ENCODE measurements at places on chromosomes 4 and X.

GRCh38 chr4:4560642-4561041 lies 18.8 kb upstream of the STX18 start:
- DNase-seq = no peak

GRCh38 chrX:48815266-48815665 lies 11.0 kb upstream of the ERAS start:
- no peak for DNase-seq

DNA sequence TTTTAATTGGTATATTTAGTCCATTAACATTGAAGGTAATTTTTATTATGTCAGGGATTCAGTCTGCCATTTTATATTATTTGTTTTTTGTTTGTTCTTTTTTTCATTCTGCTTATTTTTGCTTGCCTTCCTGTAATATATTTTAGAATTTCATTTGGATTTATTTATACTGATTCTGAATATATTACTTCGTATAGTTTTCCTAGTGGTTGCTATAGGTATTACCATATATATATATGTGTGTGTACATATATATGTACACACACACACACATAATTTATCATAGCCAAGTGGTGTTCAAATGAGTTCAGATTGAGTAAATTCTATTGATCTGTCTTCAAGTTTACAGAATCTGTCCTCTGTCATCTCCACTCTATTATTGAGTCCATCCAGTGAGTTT lies 11.2 kb downstream of the CITED1 start:
- no peak for DNase-seq

DNA sequence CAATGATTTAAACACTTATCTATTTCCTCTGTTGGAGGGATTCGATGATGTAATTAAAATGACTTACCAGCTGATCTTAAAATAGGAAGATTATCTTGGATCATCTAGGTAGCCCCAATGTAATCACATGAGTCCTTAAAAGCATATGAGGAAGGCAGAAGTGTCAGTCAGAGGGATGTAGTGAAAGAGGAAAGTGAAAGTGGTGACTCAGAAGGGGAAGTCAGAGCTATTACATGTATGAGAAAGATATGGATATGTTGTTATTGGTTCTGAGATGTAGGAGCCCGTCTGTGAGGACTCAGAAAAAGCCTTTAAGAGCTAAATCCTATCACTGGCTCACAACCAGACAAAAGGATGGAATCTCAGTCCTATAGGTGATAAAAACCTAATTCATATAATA lies 456.4 kb downstream of the DACH2 start:
- DNase-seq = no peak

- no peak for DNase-seq
Measured at GRCh38 chr4:1419708-1420107, 13.5 kb upstream of the NKX1-1 start.

DNA sequence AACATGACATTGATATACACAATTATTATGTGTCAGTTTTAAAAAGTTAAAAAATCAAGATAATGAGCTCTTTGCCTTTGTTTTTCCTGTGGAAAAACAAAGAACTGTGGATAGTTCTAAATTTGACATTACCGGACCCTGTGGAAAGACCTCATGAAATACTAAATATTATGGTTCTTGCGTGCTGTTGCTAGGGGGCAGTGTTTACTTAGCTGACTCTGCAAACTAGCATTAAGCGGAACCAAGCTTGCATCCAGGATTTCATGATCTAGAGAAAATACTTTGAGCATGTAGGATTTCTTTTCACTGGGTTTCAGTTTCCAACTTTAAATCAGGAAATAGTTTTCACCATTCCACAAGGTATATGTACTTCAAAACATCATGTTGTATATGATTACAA lies 33.6 kb downstream of the CLCN4 start:
- DNase-seq = peak; percentile 61

- no peak for DNase-seq
Measured at GRCh38 chrX:47047989-47048388, 30.3 kb upstream of the RGN start.

- DNase-seq = no peak
Measured at GRCh38 chrX:21225643-21226042, 148.6 kb upstream of the CNKSR2 start.

DNA sequence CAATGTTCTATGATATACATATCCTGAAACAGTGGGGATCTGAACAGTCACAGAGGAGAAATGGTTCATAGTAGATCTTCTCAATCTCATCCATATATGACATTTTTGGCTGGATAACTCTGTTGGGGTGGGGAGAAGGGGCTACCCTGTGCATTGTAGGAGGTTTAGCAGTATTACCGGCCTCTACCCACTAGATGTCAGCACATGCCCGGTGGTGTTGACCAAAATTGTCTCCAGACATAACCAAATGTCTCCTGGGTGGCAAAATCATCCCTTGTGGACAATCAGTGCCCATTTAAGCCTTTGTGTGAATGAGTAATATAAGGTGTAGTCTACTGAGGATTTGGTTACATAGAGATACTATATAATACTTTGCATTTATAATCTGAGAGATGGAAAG lies 89.9 kb downstream of the PLS3 start:
- peak; percentile 27 for DNase-seq
